CMK (cell line): ENCODE measurements at places on chromosomes 1 and 21.

GRCh38 chr1:90835661-90836344, 118.7 kb upstream of the BARHL2 start:
- DNase-seq: no peak

- no peak for DNase-seq
Observed at GRCh38 chr1:154442006-154442740, 37.0 kb downstream of the IL6R start.

DNA sequence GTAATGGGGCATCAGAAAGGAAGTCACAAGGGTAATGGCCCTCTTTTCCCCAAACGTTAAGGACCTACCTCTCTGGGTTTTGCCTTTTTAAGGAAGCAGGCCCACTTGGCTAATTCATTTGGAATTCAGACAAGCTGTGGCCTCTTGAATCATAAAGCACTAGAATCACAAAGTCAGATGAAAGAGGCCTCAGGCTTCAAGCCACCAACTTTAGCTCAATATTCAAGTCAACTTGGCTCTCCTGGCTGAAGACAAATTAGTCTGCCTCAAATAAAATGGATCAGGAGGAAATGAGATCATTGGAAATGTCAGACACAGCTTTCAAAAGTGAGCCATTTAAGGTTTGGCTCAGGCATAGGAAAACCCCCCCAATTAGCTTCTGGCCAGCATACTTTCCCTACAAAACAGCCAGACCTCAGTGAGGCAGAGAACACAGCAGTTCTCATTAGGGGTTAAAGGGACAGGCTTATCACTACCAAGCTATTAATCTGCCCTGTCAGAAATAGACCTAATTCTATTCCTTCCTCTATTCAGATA, 34.3 kb downstream of the SLC35D1 start:
- DNase-seq: no peak

DNA sequence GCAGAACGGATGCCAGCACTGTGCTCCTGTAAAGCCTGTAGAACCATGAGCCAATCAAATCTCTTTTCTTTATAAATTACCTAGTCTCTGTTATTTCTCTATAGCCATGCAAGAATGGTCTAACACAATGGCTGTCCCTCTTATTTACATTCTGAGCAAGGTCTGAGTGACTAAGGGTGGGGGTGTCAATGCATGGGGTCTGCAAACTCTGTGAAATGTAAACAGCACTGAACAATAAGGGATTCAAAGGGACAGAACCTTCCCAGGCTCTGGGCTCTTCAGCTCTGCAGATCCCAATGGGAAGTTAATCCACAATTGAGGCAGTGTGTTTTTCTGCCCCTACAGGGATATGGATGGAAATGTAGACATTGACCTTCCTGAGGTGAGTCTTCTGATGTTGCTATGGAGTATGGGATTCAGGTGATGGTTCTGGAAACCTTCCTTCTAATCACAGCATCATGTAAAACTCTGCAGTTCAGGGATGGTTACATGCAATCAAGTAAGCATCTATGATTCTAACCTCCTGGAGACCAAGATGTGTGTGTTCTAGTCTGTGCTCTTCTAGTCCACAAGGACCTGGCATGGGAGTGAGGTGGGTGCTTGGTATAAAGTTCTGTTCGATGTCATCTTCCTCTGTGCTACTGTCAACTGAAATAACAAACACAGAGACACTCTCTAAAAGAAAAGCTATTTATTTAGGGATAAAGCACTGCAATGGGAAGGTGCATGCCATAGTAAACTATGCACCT, 38.6 kb downstream of the CAPN9 start:
- DNase-seq: no peak
